Type B pancreatic cell (in vitro differentiated cells): ENCODE measurements at places on chromosomes 7 and 10.

DNA sequence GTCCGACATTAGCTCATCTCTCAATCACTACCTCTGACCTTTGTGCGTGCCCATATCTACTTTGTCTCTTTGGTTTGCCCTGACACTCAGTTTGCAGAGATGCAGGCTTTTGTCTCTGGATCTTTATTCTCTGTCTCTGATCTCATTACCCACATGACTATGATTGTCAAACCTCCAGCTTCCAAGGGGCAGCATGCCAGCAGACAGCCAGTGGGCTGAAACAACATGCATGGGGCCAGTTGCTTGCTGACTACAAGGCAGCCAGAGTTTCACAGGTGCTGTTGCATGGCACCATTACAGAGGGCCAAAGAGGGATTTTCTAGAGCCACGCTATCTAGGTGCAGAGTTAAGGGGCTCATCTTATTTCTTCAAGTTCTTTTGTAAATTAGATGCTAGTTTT, 146.2 kb downstream of the SPAG6 start:
- no peak for DNase-seq
- no peaks in the 10 kb centered on the region for H3K36me3 ChIP-seq
- peaks cover 8% of the 10 kb centered on the region for H3K4me1 ChIP-seq
- peaks cover 36% of the 10 kb centered on the region for H3K27me3 ChIP-seq

DNA sequence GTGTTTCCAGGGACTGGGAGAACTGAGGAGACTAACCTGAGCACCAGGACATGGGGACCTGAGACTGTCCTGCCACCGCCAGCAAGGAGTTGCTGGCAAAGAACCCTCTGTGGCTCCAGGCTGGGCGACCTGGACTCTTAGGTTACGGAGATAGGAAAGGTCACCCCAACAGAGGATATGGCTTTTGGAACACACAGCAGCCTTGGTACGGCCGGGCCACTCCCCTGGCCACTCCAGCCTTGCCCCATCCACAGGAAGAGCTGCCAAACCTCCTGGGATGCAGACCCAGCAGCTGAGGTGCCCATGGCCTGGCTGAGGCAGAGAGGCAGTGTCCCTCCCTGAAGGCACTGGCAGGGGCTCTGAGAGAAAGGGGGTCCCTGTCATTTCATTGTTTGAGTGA, 137.8 kb downstream of the OAT start:
- no peaks in the 10 kb centered on the region for H3K36me3 ChIP-seq
- no peaks in the 10 kb centered on the region for H3K27me3 ChIP-seq
- DNase-seq: no peak
- no peak overlapping the region for H3K27ac ChIP-seq
- no peak overlapping the region for H3K4me3 ChIP-seq

DNA sequence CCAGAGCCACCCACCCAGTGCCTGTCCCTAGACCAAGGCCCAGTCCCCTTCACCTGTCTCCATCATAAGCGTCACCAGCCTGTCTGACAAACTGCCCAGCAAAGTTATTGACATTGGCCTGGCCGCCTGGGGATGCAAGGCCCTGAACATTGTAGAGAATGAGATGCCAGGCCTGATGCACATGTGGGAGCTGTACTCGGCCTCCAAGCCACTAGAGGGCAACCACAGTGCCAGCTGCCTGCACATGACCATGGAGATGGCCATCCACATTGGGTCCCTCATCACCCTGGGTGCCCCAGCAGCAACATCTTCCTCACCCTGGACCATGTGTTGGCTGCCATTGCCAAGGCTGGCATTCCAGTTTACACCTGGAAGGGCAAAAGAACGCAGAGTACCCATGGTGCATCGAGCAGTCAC, 63.7 kb upstream of the ANTXRL start:
- no peak overlapping the region for H3K27ac ChIP-seq
- H3K4me1 ChIP-seq: peaks cover 5% of the 10 kb centered on the region
- no peak overlapping the region for H3K4me3 ChIP-seq

DNA sequence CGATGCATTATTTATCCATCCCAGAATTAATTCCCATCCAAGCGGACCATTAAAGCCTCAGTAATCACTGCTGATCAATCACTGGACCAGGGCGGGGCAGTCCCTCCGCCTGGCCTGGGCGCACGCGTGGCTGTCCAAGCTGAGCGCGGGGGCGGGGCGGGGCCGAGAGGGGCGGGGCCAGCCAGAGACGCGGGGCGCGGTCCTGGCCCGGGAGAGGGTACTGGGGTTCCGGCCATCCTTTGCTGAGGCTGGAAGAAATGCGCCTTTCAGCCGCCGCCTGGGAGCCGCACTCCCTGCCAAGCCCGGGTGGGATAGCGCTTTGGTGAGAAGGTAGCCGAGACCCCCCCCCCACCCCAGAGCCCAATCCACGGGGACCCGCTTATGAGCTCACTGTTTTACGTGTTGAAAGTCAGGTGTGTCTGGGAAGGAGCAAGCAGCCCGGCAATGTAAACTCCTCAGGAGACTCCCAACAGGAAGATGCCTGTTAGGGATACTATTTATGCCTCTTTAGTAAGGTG, at the start of gene ARHGAP22:
Gene ARHGAP22, minus strand, starts transcription at position 83 of the 518 bp plus-strand sequence. CDS start 277 bp downstream, outside the sequence.
- H3K4me3 ChIP-seq: peak within 1 kb of the TSS; percentile 78
- H3K27me3 ChIP-seq: peaks cover 60% of the 10 kb centered on the region
- no peaks in the 10 kb centered on the region for H3K4me1 ChIP-seq
- peak; percentile 58 for DNase-seq

GRCh38 chr7:18495412-18496340, at the start of gene HDAC9:
TSS of gene HDAC9 (plus strand) at chr7:18495749. CDS start at chr7:18496303, 554 bp downstream.
- H3K27ac ChIP-seq: peak within 1 kb of the TSS; percentile 23
- H3K27me3 ChIP-seq: peaks cover 6% of the 10 kb centered on the region
- H3K4me3 ChIP-seq: peak within 1 kb of the TSS; percentile 84
- H3K4me1 ChIP-seq: peaks cover 26% of the 10 kb centered on the region
- H3K36me3 ChIP-seq: no peaks in the 10 kb centered on the region

DNA sequence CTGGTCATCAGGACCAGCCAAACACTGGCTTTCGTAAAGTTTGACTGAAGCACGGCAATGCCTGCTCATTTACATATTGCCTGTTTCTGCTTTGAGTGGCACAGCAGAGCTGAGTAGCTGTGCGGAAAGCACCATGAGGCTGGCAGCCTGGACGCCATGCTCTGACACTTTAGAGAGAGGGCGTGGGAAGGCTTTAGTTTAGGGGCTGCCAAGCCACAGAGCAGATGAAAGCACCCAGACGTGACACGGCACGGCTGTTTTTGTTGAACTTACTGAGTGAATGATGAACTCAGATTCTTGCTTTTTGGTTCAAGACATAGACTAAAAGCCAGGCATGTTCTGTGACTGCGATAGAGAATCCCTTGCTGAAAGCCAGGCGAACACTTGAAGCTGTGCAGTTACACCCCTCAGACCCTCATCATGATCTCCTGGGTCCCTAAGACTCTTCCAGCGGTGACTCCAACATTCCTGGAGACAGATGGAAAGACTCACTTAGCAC, 182.1 kb downstream of the ZMYND11 start:
- H3K36me3 ChIP-seq: peaks cover 21% of the 10 kb centered on the region
- H3K27me3 ChIP-seq: no peaks in the 10 kb centered on the region
- H3K27ac ChIP-seq: no peak overlapping the region
- H3K4me3 ChIP-seq: no peak overlapping the region
- no peaks in the 10 kb centered on the region for H3K4me1 ChIP-seq

DNA sequence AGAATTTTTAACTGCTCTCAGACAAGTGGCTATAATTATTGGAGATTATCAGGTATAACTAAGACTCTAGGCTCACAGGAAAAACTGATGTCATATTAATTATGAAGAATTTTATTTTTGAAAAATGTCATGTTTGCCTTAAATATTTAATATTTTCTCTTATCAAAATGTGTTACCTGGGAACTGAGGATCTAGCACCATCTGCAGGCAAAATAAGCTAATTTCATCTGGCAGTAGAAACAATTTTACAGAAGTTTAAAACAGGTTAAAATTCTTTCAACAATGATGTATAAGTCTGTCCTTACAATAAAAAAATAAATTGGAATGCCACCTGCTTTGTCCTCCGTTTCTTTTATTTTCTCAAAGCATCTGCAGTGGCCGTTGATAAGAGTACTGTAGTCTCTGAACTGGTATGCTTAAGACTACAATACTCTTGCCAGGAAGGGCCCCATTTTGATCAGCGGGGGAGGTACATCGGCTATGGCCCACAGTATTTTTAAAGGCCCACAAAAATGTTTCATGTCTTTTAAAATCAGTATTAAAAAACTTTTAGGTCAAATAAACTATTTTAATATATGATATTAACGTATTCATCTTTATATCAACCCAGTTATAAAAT, 81.3 kb downstream of the VWDE start:
- H3K27ac ChIP-seq: no peak overlapping the region
- H3K4me3 ChIP-seq: no peak overlapping the region
- DNase-seq: no peak
- H3K36me3 ChIP-seq: no peaks in the 10 kb centered on the region
- peaks cover 5% of the 10 kb centered on the region for H3K4me1 ChIP-seq
- no peaks in the 10 kb centered on the region for H3K27me3 ChIP-seq

- H3K4me3 ChIP-seq: no peak overlapping the region
- peaks cover 3% of the 10 kb centered on the region for H3K27me3 ChIP-seq
- no peak overlapping the region for H3K27ac ChIP-seq
- no peak for DNase-seq
- H3K4me1 ChIP-seq: peaks cover 15% of the 10 kb centered on the region
These were observed 142.9 kb upstream of the AKR1E2 start for GRCh38 chr10:4683137-4683536.

DNA sequence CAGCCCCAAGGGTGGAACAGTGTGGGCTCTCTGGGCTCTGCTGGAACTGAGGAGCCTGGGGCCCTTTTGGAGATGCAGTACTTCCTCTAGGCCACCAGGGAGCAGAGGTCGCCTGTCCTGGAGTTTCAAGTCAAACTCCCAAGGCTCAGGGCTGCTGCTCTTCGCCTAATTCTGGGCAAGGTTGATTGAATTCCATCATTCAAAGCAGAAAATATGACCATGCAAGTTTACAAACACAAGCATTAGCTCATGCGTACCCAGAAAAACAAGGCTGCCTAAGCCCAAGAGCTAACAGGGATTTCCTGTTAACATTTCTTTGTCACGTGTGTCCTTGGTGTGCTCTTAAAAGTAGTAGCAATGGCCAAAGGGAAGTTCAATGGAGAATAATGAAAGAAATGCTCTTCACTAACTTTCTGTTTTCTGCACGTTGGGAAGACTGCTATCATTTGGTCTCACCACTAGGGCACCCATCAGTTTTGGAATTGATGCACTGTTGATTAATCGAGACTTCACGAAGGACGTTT, 20.1 kb downstream of the LDB3 start:
- H3K36me3 ChIP-seq: no peaks in the 10 kb centered on the region
- no peak overlapping the region for H3K4me3 ChIP-seq
- no peak for DNase-seq
- H3K27ac ChIP-seq: no peak overlapping the region
- H3K27me3 ChIP-seq: no peaks in the 10 kb centered on the region
- H3K4me1 ChIP-seq: peaks cover 21% of the 10 kb centered on the region

GRCh38 chr10:33233635-33234034, 100.8 kb downstream of the NRP1 start:
- H3K27ac ChIP-seq: no peak overlapping the region
- no peaks in the 10 kb centered on the region for H3K27me3 ChIP-seq
- no peak for DNase-seq
- H3K4me3 ChIP-seq: no peak overlapping the region

DNA sequence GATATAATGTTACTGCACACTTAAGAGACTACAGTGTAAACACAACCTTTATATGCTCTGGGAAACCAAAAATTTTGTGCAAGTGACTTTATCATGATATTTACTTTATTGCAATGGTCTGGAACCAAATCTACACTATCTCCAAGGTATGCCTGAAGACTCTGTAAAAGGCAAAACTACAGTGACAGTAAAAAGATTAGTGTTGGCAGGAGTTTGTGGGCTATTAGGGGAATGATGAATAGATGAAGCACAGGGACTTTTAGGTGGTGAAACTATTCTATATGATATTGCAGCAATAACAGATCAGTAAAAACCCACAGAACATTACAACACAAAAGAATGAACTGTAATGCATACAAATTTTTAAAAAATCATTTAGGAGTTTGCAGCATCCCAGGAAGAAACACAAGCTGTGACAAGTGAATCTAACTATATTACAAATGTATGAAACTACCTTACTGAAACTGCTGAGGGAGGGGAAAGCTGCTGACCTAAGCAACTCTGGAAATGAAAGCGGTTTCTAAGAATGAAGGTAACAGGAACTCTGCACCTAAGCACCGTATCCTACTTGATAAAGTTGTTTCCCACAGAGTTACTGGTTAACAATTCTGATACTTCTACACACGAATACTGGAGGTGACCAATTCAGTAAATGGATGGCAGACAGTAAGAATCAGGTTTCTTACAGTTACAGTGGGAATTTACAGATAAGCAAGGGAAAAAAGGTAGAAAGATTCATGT, 82.6 kb downstream of the ATE1 start:
- H3K4me3 ChIP-seq: no peak overlapping the region
- no peak overlapping the region for H3K27ac ChIP-seq

DNA sequence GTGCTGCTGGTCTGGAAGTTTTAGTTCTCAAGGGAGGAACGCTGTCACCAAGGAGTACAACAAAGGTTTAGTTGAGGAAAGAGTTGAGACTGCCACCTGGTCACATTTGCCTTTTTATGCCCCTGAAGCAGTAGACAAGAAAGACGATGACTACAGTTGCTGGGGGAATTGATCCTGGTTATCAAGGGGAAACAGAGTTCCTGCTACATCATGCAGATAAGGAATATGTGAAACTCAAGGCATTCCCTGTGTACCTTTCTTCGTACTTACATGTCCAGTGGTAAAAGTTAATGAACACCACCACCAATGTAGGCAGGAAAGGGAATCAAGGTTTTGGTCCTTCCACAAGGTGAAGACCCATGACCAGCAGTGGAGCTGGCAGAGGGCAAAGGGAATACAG, 31.8 kb downstream of the SLC35B4 start:
- no peaks in the 10 kb centered on the region for H3K36me3 ChIP-seq
- peaks cover 17% of the 10 kb centered on the region for H3K4me1 ChIP-seq
- H3K27ac ChIP-seq: no peak overlapping the region
- H3K4me3 ChIP-seq: no peak overlapping the region

DNA sequence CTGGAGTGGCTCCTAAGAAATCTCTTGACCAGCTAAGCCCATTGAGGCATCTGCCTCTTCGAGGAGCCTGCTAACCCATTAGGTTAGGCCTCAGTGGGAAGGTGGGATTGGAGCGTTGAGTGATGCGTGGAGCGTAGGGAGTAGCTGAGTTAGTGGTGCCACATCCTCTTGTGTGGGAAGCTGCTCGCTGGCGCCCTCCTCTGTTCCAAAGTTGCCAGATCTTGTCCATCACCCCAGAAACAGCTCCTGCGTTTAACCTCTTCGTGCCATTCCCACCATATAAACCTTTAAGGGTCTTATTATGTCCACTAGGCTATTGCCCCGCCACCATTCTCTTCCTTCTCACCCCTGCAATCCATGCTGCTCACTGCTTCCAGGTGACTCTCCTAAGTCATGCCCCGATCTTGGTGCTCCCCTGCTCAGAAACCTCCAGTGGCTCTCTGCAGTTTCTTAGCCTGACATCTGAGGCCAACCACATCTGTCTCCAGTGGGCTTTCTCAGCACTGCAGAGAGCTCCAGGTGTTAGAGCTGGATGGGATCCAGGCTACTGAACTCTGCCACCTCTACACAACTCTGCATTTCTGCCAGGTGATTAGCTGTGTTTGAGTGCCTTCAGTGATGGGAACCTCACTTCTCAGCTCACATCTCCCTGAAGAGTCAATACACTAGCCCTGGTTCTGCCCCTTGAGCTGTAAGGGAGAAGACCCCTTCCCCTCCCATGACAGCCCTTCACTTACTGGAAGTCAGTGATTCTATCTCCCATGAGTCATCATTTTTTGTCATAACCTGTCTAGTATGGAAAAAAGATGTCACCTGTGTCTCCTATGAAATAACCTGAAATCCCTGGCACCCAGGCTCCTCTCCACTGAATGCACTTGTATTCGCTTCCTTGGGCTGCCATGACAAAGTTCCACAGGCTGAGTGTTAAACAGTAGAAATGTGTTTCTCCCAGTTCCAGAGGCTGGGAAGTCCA, 65.0 kb upstream of the FGFR2 start:
- H3K4me3 ChIP-seq: no peak overlapping the region
- peaks cover 13% of the 10 kb centered on the region for H3K4me1 ChIP-seq
- no peak for DNase-seq
- H3K36me3 ChIP-seq: peaks cover 7% of the 10 kb centered on the region
- H3K27ac ChIP-seq: peak overlapping the region; percentile 9
